ENCODE measurements at places on chromosomes 3 and 15. TPM values are rescaled to one million over a fixed set of nuclear protein-coding genes. Genes with fewer than 3 reads are reported as not detected.

Gene CSPG4
- total RNA-seq: 22.8 TPM

Gene SMAD6
- total RNA-seq: 38.8 TPM

Gene KLHL6
- total RNA-seq: not detected

Gene DOCK3
- total RNA-seq: 0.13 TPM

Gene ZNF860
- 1.9 TPM for total RNA-seq

Gene PGBD4
- 1.0 TPM for total RNA-seq

Gene PHC3
- 24.0 TPM for total RNA-seq

Gene DBR1
- 11.7 TPM for total RNA-seq

Gene RNU5B-1
- total RNA-seq: not detected

Gene FMN1
- total RNA-seq: 0.33 TPM

Gene HIGD2B
- total RNA-seq: not detected

Gene SEMA3F
- total RNA-seq: 42.1 TPM

Gene ABTB1
- 4.4 TPM for total RNA-seq

Gene CLEC3B
- not detected for total RNA-seq

Gene GRIP2
- 0.25 TPM for total RNA-seq

Gene ZDHHC23
- total RNA-seq: 5.5 TPM

Gene CCR3
- total RNA-seq: not detected

Gene WDR93
- total RNA-seq: 0.25 TPM

Gene GRM2
- not detected for total RNA-seq
